ENCODE measurements at places on chromosomes 1 and 21. TPM values are rescaled to one million over a fixed set of nuclear protein-coding genes. Genes with fewer than 3 reads are reported as not detected.

GRCh38 chr1:169202791-169203665 lies 96.5 kb downstream of the ATP1B1 start:
- DNase-seq, result no peak

- DNase-seq, result no peak
Observed at GRCh38 chr1:65490231-65491009, 70.0 kb downstream of the LEPR start.

DNA sequence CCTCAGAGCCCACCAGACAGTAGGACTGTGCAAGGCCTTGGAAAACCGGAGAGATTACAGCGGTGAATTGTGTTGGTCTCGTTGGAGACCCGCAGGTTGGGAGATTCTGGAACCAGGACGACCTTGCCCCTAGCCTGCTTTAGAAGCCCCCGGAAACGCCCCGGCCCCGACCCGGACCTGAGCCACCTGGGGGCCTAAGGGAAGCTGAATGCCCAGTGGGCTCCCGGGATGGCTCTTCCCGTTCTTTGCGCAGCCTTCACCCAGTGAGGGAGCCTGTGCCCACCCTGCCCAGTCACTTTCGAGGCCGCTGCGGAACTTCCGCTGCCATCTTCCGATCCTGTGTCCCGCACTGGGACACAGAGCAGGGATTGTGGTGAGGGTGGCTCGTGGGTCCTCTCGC lies 254.4 kb downstream of the FAM72C start:
- no peak for DNase-seq

DNA sequence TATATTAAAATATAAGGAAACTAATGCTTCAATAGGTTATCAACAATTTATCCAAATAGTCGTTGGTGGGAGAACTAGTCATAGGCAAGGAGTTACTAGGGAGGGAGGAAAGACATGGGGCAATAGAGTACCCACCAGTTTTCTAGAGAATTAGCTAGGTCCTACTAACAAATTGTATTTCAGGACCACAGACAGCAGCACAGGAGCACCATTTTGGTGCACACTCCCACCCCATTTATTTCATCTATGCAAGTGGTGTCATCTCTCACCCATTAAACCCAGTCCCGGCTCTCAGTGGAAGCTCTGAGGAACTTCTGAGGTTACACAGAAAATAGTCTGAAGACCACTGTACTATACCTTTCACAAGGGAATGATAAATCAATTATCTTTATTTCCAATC lies 89.0 kb upstream of the BCAR3 start:
- DNase-seq, result no peak

DNA sequence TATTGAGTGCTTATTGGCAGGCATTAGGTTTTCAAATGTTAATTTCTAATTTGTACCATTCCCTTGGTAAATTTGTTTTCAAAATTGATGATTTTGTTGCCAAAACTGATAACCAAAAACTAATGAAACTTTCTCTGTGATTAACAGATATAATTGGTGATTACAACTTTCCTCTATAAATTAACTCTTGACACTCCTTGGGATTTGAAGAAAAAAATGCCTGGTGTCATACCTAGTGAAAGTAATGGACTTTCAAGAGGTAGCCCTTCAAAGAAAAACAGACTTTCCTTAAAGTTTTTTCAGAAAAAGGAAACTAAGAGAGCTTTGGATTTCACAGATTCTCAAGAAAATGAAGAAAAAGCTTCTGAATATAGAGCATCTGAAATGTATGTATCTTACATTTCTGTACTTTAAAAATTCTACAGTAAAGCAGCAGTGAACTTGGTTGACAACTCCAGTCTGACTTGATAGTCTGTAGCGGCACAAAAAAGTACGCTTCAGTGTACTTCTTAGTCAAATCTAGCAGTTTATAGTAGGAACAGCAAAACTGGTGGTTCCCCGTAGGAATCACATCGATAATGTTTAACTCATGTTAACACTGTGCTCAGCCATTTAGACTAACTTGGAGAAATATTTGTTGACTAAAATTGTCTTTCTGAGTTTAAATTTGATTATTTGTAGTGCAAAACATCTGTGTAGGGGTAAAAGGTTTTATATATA lies 3.0 kb downstream of the USP1 start:
- DNase-seq, result no peak

DNA sequence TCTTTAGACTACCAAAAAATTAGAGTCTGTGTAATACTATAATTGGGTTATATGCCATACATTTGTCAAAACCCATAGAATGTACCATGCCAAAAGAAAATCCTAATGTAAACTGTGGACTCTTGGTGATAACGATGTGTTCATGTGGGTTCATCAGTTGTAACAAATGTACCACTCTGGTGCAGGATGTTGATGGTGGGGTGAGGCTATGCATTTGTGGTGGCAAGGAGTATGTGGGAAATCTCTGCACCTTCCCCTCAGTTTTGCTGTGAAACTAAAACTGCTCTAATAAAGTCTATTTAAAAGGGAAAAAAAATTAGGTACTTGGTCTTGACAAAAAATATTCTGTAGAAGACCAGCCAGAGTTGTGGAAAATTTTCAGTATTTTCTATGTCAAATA lies 43.4 kb downstream of the INKA2 start:
- no peak for DNase-seq

- no peak for DNase-seq
Observed at GRCh38 chr1:56374026-56374974, 205.1 kb downstream of the PLPP3 start.

GRCh38 chr1:37497832-37498231 lies 16.7 kb downstream of the MEAF6 start:
- peak; percentile 39 for DNase-seq

DNA sequence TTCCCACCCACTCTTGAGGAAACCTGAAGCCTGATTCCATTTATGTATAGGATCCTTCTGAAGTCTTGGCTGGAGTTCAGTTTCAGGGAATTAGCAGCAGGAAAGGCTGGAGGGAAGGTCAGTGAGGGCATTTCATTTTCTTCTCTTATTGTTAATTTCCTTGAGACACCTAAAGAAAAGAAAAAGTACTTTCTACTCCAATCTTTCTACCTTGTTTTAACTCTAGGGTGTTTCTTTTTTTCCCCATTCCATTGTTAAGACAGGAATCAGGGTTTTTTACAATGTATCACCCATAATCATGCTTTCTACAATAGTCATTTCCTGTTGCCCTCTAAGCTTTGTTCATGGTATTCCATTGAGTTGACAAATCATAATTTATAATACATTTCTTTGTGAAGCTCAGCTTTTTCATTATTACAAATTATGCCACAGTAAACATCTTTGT lies 27.4 kb downstream of the SNRPE start:
- no peak for DNase-seq

- DNase-seq, result no peak
Observed at GRCh38 chr21:35945089-35945671, 115.1 kb downstream of the SETD4 start.

DNA sequence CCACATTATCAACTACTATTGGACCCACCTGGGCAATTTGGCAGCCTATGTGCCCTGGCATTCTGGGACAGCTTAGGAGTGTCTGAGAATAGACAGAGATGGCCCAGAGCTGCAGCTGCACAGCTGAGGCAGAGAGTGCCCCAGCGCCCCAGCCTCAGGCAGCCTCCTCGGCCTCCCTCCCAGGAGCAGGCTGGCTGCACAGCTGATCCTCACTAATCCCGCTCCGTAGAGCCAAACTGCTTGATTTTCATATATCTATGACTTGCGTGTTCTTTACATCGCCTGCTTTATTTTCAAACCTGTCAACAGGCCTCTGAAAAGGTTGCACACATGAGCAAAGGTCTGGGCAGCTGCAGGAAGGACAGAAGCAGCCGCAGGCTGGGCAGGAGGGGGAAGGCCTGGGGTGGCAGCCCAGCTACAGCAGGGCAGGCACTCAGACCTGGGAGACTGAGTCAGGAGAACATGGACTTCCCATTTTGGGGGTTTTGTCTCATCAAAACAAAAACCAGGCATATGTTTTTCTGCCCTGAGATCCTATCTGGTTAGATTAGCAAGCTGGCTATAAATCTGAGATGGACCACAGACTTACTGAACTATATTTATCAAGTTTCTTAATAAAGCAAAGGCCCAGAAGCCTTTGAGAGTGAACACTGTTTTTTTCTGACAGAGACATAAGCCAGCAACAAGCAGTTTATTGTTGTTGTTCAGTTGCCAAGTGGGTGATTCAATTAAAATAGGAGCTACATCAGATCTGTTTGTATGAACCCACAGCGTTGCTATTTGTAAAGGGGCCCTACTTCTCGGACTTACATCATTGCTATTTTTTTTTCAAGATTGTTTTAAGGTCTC lies 301.8 kb upstream of the DUSP10 start:
- peak; percentile 19 for DNase-seq

DNA sequence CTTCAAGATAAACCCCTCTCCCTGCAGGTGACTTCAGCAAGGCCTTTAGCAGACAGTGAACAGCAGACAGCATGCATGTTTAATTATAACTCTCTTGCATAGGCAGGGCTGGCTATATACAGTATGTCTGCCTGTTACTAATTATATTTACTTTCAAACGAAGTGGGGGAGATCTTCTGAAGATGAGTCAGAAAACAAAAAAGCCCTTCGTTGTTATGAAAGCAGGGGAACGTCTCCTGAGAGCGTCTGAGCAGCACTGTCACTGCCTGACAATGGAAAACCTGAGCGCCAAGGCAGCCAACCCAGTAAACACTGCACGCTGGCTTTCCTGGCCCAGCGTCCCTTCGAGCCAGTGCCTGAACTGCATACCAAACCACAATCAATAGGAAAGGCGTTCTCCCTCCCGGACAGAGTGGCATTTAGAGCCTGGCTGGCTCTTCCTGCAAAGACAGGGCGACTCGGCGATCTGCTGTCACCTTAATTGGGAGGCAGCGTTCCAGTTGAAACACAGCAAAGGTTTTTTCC lies 54.1 kb downstream of the TOMM20 start:
- DNase-seq, result peak; percentile 38

GRCh38 chr1:24702511-24703293 lies 42.5 kb upstream of the CLIC4 start:
- no peak for DNase-seq

GRCh38 chr1:29303201-29304024 lies 67.1 kb downstream of the PTPRU start:
- no peak for DNase-seq

DNA sequence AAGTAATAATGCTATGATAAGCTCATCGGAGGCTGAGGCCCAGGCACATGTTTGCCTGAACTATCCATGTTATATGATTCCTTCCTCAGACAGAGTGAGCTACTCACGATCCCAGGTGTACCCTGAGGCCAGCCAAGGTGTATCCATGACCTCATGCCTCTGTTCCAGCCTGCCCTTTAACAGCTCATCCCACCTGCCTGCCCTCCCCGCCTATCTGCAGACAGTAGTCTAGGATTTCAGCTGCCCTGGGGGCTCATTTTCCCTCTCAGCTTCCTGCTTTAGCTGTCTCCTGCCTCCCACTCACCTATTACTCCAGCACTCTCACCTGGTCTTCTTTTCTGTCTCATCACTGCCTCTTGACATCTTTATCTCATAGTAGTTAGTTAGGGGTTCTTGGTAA lies 1.9 kb upstream of the IL24 start:
- no peak for DNase-seq

GRCh38 chr1:39213511-39214002 lies 9.1 kb downstream of the MACF1 start:
- DNase-seq, result peak; percentile 14

- no peak for DNase-seq
Observed at GRCh38 chr1:166170075-166170474, 3.3 kb upstream of the FAM78B start.

The ATP6V0B gene
- polyA plus RNA-seq, result 104 TPM

The SDHB gene
- 145 TPM for polyA plus RNA-seq

The FGR gene
- 2.0 TPM for polyA plus RNA-seq

The C1QTNF12 gene
- 10.6 TPM for polyA plus RNA-seq

The TRIM45 gene
- 4.7 TPM for polyA plus RNA-seq

The ATP6V1G3 gene
- not detected for polyA plus RNA-seq

The LCK gene
- polyA plus RNA-seq, result 4.0 TPM

The MFAP2 gene
- not detected for polyA plus RNA-seq

The CR1 gene
- 0.40 TPM for polyA plus RNA-seq

The TMEM82 gene
- 25.3 TPM for polyA plus RNA-seq

The CTBS gene
- polyA plus RNA-seq, result 29.3 TPM

All from small intestine (tissue), 16 donors.